ENCODE measurements at places on chromosomes 7 and 10.
A peak's percentile ranks its signal among the peaks of the same experiment; 100 is the strongest.

GRCh38 chr7:119665796-119666195 lies 607.2 kb upstream of the KCND2 start:
- no peak for DNase-seq

DNA sequence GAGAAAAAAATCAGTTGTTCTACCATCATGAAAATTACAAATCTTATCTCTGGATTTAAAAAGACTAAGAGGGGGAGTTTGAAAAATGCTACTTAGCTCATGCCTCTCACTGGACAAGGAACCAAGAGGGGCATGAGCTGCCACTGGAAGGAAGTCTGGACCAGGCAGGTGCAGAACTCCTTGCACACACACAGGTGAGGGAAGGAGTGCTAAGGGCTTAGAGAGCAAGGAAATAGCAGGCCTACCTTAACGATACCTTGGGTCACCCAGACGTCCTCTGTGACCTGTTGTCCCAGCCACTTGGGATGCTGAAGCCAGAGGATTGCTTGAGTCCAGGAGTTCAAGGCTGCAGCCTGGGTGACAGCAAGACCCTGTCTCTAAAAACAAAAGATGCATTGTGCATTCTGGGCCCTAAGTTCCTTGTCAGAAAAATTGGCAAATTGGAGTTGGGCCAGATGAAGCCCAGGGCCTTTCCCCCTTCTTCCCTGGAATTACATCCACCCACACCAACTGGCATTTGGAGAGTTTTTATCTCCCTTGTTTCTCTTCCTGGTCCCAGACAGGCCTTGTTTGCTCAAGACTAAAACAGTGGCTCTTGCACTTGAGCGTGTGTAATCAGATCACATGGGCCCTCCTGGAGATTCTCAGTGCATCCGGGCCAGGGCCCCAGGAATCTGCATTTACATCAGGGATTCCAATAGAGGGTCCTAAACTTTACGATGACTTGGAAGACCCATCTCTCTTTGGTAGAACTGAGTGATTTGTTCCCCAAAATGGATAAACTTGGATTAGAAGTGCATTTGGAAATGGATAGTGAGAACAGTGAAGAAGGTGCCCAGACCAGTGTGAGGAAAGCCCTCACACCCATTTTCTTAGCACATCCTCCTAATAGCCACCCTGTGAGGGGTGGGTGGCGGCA lies 3.0 kb downstream of the DDIT4 start:
- DNase-seq, result no peak

GRCh38 chr7:117202511-117202910 lies 120.3 kb downstream of the WNT2 start:
- DNase-seq, result no peak

DNA sequence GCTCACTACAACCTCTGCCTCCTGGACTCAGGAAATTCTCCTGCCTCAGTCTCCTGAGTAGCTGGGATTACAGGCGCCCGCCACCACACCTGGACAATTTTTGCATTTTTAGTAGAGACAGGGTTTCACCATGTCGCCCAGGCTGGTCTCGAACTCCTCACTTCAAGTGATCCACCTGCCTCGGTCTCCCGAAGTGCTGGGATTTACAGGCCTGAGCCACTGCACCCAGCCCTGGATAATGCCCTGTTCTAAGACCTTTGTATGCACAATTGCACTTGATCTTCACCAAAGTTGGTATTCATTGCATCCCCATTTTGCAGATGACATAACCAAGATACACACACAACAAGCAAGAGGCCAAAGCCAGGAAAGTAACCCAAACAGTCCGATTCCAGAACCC lies 97.7 kb upstream of the CARD11 start:
- DNase-seq, result no peak

DNA sequence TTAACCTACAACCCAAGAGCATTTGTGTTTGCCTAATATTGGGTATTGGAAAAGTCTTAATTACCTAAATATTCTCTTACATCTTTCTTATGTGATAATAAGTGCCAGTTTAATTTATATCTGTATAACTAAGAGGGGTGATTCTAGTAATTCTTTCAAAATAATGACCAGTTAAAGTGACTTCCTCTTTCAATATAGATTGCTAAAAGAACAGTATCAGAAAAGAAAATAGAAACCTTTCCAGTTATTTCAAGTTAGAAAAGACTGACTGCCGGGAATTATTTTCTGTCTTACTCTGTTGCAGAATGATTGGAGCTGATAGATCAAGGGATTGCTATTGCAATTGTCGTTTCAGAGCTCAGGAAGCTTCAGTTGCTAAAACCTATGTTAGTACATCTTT lies 525.0 kb upstream of the SEMA3D start:
- no peak for DNase-seq

DNA sequence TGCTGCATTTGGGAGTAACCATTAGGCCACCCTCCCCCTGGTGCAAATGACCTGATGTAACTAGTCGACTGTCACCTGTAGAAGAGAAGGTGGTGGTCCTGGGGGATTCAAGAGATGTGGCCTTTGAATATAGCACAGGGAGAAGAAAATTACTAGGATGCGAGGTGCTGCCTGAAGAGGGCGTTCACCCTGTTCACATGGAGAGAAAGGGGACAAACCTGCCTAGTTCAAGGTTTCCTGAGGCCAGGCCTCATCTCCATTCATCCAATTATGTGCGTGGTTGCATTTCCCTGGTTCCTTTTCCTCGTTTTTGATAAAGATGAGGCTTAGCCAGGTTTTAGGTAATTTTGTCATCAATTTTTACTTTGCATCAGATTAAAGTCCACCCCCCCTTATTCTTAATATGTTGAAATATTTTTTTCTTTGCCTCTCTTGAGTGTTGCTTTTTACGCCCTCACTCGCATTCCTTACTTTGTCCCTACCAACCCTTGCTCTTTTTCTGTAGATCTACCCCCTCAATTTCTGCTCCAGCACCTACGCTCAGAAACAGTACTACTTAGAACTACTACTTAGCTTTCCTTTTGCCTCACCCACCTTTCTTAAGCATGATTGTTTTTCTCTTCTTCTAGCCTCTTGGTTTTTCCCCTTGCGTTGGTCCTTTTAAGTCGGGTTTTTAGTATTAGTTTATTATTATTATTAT lies 13.7 kb downstream of the CLCN1 start:
- DNase-seq, result no peak

GRCh38 chr10:3542185-3542611 lies 242.8 kb downstream of the KLF6 start:
- DNase-seq, result peak; percentile 72
